ENCODE measurements at places on chromosomes 7 and 10.

DNA sequence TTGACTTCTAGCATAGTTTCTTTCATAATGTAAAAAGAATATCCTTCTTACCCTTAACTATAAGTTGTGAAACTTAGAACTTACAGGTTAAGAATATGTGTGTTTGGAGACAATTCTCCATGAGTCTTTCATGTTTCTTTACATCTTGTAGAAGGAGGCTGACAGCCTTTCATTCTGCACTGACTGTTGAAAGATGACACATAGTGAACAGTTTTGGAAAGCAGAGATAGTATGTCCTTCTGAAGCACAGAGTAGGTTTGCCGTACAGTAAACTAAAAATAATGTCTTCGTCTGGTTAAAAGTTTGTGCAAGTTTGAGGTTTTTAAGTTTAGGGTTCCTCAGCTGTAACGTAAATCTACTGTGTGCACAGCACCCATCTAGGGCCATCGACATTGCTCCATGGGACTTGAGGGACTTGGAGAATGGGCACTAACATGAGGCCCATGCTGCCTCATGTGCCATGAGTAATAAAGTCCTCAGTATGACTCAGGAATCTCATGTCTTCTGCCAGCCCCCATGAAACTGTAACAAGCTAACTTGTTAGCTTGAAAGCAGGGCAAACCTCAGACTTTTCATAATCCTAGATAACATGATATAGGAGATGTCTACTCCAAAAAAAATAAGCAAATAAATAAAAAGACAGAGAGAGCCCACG is 24.5 kb upstream of the ELAPOR2 start:
- no peak for DNase-seq

DNA sequence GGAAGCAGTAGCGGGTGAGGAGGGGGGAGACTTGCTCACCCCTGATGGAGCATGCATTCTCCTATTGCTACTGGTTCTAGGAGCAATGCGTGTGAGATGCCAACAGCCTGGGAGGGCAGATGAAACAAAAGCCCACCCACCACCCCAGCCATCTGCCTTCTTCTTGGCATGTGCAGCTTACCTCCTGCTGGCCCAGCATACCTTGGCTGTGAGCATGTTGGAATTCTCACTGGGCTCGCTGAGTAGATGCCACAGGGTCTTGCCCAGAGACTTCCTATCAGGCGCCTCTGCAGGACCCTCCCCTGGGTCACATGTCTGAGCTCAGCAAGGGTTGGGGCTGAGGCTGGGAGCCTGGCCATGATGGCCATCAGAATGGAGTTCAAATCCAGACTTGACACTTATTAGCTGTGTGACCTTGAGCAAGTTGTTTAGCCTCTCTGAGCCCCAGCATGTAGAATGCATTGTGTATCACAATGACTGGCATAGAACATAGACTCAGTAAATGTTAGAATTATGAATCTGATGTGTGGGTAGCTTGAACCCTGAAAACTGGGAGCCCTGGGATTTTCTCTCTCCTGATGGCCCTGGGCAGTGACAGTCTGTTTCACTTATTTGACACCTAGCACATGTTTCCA is 38.2 kb downstream of the CDH23 start:
- no peak for DNase-seq

- no peak for DNase-seq
Measured at GRCh38 chr7:137820156-137820555, 26.6 kb downstream of the DGKI start.

GRCh38 chr10:121570315-121570714 is 27.9 kb downstream of the FGFR2 start:
- DNase-seq = no peak

DNA sequence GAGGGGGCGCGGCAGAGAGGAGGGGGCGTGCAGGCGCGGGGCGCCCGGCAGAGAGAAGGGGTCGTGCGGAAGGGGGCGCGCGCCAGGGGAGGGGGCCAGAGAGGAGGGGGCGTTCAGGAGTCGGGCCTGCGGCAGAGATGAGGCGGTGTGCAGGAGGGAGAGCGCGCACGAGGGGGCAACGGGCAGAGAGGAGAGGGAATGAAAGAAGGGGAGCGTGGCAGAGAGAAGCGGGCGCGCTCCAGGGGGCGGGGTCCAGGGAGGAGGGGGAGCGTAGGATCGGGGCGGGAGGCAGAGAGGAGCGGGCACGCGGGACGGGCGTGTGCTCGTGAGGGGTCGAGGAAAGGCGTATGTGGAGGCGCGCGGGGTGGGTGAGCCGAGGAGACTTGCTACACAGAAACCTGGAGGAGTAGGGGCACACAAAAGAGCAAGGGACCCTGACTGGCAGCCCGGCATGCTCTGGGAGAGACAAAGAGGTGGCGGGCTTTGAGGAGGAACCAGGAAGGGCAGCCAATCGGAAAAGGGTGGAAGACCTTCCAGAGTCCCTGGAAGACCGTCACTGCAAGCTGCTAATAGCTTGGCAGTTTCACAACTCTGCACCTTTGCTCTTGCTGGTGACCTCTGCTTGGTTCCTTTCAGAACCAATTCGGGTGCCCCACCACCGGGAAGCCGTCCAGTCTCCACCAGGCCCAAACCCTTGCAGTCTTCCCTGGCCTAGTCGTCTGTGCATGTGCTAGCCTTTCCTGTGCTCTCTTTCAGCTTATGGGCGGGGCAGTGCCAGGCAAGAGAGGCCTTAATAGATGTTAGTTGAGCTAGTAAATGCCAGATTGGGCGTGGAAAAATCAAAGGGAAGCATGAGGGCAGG is 639 bp downstream of the DYDC2 start:
- peak; percentile 9 for DNase-seq

- no peak for DNase-seq
Measured at GRCh38 chr7:155278921-155279320, 18.8 kb upstream of the INSIG1 start.

- DNase-seq = no peak
Measured at GRCh38 chr7:139762886-139763285, 14.9 kb downstream of the HIPK2 start.

- no peak for DNase-seq
Measured at GRCh38 chr7:28581351-28581750, 169.0 kb downstream of the CREB5 start.

DNA sequence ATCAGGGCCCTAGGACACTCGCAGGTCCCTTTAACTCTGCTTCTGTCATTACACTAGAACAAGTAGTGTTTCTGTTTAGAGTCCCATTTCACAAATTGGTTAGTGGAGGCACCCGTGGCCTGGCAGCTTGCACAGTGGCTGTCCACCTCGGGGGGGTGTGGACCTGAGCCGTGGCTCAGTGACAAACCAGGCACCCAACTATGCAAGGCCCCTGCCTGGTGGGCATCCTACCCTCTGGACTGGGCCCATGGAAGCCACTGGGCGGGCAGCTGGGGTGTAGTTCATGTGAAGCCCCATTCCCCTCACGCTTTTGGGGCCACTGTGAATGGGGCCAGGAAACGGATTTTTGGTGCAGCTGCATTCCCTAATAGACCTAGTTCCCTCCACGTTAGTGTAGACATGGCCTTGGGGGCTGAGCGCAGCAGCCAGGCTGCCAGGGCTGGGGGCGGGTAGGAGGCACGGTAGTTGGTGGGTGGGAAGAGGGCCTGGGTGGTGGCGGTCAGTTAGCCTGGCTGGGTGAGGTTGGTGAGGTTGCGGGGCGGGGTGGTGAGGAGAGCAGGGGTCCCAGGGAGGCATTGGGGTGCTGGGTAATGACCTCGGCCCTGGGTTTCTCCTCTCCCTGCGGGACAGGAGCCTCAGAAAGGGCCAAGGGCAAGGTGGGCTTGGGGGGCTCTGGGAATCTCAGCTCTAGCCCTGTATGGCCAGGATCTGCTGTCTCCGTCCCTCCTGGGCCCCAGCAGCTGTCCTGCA is 18.7 kb downstream of the ZNF316 start:
- no peak for DNase-seq

- no peak for DNase-seq
Measured at GRCh38 chr7:84157171-84157570, 37.4 kb downstream of the SEMA3A start.

- no peak for DNase-seq
Measured at GRCh38 chr10:113736576-113736975, 14.9 kb upstream of the PLEKHS1 start.

GRCh38 chr7:124701955-124702354 is 63.6 kb downstream of the GPR37 start:
- no peak for DNase-seq

DNA sequence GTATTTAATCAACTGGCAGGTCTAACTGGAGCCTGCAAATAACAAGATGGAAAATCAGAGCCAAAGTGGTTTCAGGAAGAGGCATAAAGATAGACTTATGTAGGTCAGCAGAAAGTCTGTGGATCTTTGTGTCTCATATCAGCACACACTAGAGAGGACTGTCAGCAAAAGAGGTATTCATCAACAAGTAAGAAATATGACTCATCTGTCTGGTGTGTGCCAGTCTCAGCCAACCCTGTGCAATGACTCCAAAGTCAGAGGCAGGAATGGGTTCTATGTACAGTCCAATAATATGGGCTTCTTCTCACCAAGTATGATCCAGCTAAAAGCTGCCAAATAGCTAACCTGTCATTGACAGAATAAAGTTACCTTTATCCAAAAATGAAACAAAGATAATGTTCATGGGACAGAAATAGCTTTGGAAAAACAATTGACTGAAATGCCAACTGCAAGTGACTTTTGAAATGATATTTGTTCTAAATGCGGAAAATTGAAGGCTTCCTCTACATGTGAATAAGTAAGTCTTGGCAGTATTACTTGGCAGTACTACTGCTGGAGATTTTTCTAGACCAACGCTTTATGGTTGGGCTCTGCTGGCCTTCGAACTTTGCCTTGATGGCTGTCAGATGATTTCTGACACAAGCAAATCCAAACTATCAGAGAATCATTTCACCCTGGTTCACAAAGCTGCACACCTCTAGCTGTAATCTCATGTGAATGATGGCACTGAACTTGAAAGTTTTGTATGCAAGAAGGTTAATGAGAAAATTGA is 272.3 kb upstream of the SEMA3C start:
- DNase-seq = no peak

- DNase-seq = peak; percentile 59
Measured at GRCh38 chr7:48299580-48300169, 128.4 kb downstream of the ABCA13 start.

GRCh38 chr10:57897611-57898010 is 370.1 kb downstream of the IPMK start:
- DNase-seq = no peak

GRCh38 chr7:71616217-71616616 is 484.3 kb downstream of the GALNT17 start:
- no peak for DNase-seq

GRCh38 chr7:141864765-141865447 is 23.6 kb upstream of the PRSS37 start:
- DNase-seq = no peak

- no peak for DNase-seq
Measured at GRCh38 chr10:88256886-88257285, 326.2 kb downstream of the RNLS start.

- DNase-seq = no peak
Measured at GRCh38 chr10:80090121-80090520, 11.7 kb downstream of the TMEM254 start.

- no peak for DNase-seq
Measured at GRCh38 chr7:550881-551614, 31.4 kb upstream of the PDGFA start.

DNA sequence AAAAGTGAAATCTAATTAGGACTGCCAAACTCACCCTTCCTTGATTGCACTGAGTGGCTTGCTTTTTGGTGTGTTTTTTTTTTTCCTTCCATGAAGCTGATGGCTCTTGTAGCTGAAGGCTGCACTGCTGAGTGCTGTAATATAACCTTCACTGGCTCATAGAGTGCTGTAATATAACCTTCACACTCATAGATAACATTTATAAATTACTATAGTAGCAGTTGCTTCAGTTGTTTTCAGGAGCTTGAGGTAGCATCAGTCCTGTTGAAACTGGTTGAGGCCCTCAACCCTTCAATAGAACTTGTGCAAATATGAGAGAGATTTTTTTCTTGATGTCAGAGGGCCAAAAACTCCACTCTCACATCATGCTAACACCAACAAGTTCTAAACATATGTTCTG is 404.9 kb upstream of the MBL2 start:
- DNase-seq = no peak

DNA sequence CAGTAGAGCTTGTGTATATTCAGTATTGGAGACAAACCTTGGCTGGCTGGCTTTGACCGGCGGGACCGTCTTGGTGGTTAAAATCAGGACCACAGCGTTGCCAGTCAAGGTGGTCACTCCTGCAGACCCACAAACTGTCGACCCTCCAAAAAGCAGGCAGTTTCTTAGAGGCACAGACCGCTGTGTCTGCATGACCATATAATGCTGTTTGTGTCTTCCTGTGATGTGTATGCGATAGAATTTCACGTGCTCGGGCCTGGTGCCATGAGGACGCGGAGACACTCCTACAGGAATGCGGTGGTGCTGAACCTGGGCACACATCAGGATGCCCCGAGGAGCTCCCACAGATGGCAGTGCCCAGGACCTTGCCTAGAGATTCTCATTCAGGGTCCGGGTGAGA is 34.8 kb downstream of the BNIP3 start:
- no peak for DNase-seq

DNA sequence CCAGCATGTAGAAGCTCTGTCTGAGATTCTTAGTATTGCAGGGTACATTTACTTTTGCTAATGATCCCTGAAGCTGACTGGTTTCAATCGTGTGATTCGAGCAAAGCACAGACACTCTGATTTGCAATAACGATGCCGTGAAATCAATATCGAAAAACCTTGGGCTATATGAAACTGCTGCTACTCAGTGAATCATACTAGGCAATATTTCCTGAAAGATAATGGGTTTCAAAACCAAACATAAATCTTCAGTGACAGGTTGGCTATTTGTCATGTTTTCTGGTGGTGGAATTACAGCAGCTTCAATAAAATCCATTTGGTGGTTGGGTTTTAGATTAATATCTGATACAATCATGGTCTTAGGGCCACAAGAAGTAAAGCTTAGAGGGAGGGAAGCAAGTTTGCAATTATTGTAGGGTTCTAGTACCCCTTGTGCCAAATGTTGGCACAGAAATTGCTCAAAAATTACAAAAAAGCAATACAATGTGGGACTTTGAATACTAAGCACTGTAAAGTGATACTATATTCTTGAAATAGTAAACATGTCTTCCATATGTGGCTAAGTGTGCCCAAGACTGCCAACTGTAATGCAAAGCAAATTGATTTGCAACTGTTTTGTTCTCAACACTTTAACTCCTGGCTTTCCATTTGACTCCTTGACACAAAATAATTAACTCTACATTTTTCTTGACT is 112.4 kb upstream of the JAZF1 start:
- no peak for DNase-seq

- DNase-seq = no peak
Measured at GRCh38 chr7:98681951-98682350, 64.9 kb downstream of the NPTX2 start.

DNA sequence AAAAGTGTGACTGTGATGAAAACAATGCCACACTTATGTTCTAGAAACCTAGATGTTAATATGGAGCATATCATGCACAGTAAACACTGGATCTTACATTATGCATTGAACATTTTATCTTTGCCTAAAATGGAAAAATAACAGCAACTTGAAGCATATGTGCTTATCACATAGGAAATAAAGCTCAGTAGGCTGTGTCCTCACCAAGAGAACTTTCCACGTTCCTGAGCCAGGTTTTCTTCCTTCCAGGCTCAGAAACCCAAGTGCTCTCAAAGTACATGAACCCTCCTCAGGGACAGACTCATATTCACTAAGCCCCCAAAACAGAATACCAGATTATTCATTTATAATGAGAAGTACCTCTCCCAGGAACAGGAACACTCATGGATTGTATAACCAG is 79.4 kb upstream of the PRKAR2B start:
- no peak for DNase-seq

GRCh38 chr10:77792155-77792554 is 134.4 kb downstream of the DLG5 start:
- no peak for DNase-seq
